Fibroblast of skin of abdomen (primary cell): ENCODE measurements at places on chromosomes 1 and 21.

- DNase-seq = peak; percentile 92
These were observed 682.4 kb upstream of the ADAMTS5 start for GRCh38 chr21:27649323-27649722.

DNA sequence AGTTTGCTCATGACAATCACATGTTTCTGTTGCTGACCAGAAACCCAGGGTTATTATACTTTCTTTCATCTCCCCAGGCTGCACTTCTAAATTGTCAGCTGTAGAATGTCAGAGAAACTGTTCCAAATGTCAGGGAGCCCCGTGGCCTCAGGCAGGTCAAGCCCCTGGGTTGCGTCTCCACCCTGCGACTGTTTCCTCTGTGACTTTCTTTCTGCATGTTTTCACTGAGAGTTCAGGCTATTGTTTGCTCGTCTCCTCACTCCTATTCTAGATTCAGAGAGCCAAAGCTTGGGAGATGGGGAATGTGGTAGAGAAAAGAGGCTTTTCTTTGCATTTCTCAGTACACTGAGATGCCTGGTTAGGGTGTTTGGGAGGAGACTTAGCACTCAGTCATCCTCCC, 97.4 kb downstream of the CENPF start:
- DNase-seq = no peak

GRCh38 chr1:193019442-193020026, 39.6 kb downstream of the UCHL5 start:
- peak; percentile 49 for DNase-seq

GRCh38 chr1:162954824-162955223, 93.8 kb upstream of the CCDC190 start:
- peak; percentile 6 for DNase-seq

- DNase-seq = no peak
These were observed 47.5 kb downstream of the EVA1C start for GRCh38 chr21:32459972-32460371.

GRCh38 chr1:18908911-18909771, 6.8 kb upstream of the ALDH4A1 start:
- DNase-seq = no peak

- DNase-seq = no peak
These were observed 332.1 kb downstream of the RRAGC start for GRCh38 chr1:38527373-38527966.

- DNase-seq = peak; percentile 90
These were observed 14.0 kb upstream of the TBX15 start for GRCh38 chr1:119002028-119002686.

GRCh38 chr1:206963740-206964139, 6.5 kb downstream of the FCAMR start:
- no peak for DNase-seq

- no peak for DNase-seq
These were observed 114.7 kb downstream of the PBX1 start for GRCh38 chr1:164673584-164674214.

- no peak for DNase-seq
These were observed 356.3 kb upstream of the B3GALT2 start for GRCh38 chr1:193542690-193543089.

DNA sequence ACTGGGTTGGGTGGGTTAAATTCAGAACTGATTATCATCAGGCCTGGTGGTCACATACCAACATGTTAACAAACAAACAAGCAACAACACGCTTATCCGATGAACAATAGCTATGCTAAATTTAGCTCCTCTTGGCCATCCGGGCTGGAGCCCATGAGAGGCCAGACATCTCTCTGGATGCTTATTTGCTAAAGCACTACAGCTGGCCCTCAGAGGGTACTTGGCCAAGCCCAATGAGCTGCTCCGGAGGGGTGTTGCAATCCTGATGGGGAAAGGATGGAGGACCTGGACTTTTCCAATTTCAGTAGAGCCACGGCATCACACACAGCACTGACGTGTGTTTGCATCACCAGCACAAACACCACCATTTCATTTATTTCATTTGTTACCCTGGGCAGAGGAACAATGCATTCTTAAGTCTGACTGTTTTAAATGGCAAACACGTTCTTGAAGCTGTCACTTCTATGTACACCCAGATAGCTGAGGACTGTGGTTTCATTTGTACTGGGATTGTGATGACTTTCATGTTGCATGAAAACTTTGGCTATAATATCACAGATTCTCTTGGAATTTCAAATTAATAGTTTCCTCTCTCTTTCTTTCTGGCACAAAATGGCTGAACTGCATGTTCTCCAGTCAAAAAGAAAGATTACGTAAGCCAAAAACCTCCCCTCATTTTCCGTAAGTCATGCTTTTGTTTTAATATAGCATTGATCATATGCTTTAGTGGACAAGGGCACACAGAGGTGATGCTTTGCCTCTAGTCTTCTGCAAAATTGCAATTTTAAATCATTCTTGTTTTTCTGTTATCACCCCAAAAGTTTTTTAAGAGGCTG, 359.8 kb upstream of the KAZN start:
- DNase-seq = no peak

GRCh38 chr1:11541956-11542355, 63.0 kb downstream of the DISP3 start:
- DNase-seq = no peak

GRCh38 chr1:116560704-116561490, 9.9 kb downstream of the CD58 start:
- DNase-seq = no peak

DNA sequence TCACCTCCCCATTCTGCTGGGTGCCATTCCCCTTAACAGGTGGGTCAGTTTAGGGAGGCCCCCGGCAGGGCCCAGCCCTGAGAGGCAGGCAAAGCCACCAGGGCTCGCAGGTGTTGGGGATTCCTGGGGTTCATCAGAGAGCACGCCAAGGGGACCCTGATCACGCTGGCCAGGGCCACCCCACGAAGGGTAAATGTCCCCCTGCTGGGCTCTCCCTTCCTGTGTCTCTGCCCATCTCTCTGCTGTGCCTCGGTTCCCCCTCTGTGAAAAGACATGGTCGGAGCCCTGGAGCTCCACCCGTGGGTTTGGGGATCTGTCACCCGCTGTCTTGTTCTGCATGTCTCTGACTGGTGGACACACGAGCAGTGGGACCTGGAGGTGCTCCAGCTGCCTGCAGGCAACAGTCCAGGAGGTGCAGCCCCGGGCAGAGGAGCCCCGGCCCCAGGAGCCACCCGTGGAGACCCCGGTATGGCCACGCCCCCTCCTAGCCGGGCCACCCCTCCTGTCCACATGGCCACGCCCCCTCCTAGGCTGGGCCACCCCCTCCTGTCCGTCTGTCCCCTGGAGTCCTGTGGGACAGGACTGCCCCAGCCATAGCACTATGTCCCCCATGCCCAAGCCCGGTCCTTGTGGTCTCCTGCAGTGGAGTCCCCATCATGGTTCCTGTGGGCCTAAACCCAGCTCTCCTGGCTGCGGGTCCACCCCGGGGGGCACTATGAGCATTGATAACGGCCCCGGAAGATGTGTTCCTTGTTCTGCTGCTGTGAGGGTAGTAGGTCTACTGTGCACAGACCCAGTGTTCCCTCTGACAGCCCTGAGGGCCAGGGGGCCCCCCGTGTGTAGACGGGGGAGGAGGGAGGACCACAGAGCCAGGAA, 6.5 kb downstream of the AIRE start:
- DNase-seq = no peak

DNA sequence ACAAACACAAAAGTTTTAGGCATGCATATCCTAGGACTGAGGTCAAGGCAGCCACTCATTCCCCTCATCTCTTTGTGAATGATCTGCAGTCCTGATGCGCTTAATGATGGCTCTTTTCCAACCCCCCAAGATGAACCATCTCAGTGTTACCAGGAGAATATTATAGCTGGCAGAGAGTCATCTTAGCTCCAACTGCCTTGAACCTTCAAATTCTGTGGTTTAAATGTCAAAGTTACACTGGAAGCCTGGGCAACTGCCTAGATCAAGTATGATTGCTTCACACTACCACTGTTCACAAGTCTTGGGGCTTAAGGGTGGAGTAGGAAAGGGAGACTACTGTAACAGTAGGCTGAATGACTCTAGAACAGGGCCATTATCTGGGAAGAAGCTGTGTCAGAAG, 8.0 kb upstream of the MYBPHL start:
- no peak for DNase-seq

DNA sequence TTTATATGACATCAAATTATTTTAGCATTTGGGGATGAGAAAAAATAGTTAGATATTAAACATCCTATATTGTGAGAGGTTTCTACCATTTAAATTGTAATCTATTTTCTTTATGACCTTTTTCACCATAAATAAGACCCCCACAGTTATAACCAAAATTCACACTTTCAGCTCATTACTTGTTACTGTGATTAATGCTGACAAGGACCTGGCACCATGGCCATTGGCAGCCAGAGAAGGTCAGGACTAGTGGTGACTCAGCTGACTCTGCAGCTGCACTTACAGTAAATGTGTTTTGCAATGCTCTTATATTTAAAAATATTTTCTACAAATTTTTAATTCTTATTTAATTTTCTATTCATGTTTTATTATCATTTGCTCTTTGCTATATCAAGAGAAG, 133.3 kb upstream of the C1orf105 start:
- peak; percentile 72 for DNase-seq

- DNase-seq = no peak
These were observed 8.6 kb upstream of the NTNG1 start for GRCh38 chr1:107132195-107132594.

- DNase-seq = no peak
These were observed 204.8 kb downstream of the KCNK2 start for GRCh38 chr1:215287362-215287761.

DNA sequence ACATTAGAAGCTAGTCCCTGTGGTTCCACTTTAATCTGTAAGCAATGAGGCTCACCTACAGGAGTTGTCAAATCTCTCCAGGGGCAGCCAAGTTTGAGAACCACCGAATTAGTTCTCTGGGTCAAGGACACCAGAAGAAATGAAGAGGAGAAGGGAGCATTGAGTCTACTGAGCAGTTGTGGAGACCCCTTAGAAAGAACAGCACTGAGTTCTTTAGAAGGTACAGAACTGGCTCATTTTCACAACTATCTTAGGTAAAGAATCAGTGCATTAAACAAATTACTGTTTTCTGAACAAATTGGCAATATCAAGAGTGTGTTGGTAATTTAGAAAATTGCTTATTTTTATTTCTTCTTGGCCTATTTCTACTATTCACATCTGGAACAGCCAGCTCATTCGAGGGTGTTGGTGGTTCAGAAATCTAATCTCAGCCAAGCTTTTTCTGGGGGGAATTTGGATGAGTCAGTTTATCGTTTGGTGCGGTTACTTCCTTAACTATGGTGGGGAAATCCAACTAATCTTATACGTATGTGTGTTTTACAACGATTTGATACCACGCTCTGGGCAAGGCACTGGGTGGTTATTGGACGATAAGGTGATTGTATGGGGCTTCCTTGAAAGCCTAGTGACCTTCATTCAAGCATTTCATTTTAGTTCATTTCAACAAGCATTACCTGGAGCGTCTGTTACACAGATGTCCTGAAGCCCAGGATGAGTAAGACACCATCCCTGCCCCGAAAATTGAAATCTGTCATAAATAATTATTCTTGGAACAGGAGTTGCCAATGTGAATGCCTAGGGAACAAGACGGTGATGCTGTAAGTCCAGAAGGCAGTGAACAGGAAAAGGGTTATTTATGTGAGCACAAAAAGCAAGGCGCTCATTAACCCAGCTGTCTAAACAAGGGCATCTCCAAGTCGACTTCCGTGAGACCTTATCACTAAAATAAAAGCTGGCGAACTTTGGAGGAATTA, 52.0 kb upstream of the TMPRSS2 start:
- DNase-seq = peak; percentile 87

DNA sequence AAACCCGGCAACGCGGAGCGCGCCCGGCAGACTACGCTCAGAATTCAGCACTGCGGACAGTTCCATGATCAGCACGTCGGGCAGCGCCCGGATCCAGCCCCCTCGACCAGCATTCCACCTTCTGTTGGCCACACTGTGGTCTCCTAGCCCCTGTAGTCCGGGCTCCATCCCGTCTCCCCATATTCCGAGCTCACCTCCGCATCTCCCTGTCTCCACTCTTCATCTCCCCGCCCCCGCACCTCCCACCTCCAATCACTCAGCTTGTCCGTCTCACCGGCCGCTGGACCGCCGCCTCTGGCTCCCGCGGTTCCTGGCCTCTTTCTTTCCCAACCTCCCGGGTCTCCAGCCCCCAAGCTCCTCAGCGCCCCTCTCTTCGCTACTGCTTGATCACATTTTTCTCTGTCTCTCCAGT, 500 bp downstream of the EPHA10 start:
- peak; percentile 39 for DNase-seq

GRCh38 chr1:180981596-180982387, 40.9 kb downstream of the STX6 start:
- DNase-seq = no peak

DNA sequence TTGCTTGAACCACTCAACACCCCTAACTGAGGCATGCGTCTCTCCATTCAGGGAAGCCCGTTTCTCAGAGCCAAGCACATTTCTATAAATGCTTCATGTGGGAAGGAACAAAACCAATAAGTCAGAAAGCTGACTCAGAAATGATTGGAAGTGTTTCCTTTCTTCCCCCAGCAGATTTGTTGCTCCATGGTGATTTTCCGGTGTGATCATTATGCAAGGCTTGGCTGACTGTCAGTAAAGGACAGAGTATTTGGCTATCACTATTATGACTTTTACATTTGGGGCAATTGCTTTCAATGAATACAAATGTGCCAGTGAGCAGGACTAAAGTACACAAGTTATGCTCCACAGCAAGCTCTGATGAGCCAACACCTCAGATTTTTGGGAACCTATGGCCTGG, 53.3 kb upstream of the ZC3H11B start:
- DNase-seq = peak; percentile 71

GRCh38 chr1:32466761-32467160, 1.9 kb downstream of the ZBTB8B start:
- no peak for DNase-seq

DNA sequence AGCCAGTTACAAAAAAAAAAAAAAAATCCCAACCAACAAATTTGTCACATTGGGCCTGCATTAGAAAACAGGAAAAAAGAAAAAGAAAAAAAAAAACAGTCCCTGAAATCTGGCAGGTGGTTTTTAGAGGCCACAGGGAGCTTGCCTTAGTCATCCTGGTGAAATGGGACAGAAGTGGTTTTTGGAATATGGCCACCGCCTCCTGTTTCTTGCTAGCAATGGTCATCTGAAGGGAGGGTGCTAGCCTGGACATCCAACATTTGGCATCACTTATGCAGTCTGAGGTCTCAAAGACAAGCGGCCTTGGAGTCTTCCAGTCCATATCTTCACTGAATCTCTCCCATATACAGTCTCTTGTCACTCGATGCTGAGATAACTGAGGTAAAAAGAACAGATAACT, 20.1 kb upstream of the NKAIN1 start:
- no peak for DNase-seq

GRCh38 chr1:17539118-17539476, 401 bp upstream of the ARHGEF10L start:
- no peak for DNase-seq

DNA sequence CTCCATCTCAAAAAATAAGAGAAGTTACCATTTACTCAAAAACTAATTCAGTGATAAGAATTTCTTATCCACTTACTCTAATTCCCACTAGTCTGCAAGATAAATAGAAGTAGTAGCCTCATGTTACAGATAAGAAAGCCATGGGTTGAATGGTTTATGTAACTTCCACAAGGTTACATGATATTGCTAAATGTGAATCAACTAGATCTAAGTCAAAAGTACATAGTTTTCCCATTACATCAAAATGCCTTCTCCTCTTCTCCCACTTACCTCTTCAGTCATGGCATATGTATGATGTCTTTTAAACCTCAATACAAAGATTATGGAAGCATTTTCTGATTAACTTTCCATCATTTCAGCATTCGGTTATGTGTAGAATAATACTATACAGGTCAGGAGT, 108.5 kb downstream of the ASH1L start:
- peak; percentile 22 for DNase-seq

- no peak for DNase-seq
These were observed 23.6 kb downstream of the IFFO2 start for GRCh38 chr1:18932879-18933278.

- no peak for DNase-seq
These were observed 4.6 kb upstream of the KRTAP10-4 start for GRCh38 chr21:44568667-44569556.
